AG04449 (cell line): ENCODE measurements at places on chromosomes 3 and 15.

- no peak for DNase-seq
Observed at GRCh38 chr3:5220193-5220592, 32.7 kb downstream of the EDEM1 start.

DNA sequence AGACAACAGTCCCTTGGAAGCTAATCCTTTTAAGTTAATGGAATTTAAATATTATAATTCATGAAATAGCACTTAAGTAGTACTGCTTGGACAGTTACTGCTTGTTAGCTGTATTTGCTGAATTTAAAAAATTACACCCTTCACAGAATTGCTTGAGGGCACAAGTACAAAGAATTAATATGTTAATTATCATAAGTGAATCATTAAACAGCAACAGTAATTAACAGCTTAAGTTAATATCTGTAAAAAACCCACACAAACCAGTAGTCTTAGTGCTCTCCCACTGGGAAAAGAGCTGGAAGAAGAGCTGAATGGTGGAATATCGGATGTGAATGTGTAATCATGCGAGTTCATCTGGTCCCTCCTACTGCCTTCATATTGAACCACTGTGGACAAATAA lies 232.0 kb downstream of the CD47 start:
- no peak for DNase-seq

DNA sequence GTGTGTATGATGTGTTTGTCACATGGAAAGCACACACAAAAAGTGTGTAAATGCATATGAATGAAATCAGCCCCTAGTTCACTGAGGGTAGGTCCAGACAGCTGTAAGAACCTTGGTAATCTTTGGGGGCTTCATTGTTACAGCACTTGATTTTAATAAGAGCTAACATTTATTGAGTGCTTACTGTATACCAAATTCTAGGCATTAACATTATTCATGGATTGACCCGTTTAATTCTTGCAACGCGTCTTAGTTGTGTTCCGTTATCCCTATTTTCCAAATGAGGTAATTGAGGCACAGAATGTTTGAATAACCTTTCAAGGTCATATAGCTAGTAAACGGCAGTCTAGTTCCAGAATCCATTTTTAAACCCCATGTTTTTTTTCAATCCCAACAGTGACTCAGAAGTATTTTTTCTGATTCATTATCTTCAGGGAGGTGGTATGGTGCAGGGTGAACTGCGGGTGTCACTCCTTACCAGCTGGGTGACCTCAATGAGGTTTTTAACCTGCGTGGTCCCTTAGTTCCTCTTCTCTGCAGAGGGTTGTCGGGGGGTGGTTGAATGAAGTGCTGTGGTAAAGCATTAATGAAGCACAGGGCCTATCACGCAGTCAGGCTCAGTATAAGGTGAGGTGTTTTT lies 14.2 kb downstream of the RAB8B start:
- no peak for DNase-seq

DNA sequence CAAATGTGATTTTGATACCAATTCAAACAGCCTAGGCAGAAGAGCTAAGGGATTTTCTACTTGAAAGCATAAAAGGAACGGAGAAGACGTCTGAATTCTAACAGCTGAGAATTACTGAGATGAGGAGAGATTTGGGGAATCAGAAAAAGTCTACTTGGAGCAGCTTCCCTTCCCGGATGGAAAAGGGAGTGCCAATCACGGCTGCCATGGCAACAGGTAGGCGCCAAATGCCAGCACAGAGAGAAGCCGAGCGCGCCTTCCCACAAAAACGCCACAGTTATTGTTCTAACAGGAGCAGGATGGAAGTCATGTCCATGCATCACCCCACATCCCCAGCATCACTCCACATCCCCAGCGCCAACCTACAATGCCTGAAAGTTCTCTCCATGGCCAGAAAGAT lies 63.5 kb upstream of the PRR20G start:
- no peak for DNase-seq

DNA sequence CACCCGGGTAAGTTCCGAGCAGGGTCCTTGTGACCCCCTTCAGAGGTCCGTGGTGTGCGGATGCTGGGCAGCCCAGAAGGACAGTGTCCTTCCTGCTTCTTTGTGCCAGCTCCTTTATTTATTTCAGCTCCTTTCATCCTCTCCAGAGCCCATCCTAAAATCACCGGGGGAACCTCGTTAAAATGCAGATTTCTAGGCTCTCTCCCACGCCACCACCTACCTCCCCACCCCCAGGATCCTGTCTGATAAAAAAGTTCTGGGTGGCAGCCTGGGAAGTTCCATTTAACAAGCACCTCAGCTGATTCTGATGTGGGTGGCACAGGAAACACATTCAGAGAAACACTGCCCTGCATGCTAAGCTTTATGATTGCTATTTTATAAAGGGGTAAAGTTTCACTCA lies 12.5 kb upstream of the IGF1R start:
- DNase-seq, result no peak

- DNase-seq, result peak; percentile 71
Observed at GRCh38 chr3:10437995-10438901, 67.1 kb downstream of the ATP2B2 start.

DNA sequence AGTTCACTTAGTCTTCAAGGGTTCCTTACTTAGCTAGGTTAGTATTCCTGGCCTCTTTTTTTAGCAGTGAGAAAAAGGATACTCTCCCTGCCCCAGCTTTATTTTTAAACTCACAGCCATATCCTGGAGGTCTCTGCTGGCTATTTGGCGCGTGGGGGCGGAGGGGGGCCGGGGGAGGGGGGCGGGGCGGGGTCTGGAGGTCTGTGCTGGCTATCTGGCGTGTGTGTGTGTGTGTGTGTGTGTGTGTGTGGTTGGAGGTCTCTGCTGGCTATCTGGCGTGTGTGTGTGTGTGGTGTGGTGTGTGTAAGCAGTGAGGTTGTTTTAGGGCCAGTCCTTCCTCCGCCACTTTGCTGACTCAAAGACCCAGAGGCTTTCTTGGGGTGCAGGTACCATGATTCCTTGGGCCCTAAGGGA lies 579 bp upstream of the PLAAT1 start:
- DNase-seq, result no peak

GRCh38 chr3:114974387-114974786 lies 172.7 kb downstream of the ZBTB20 start:
- no peak for DNase-seq

DNA sequence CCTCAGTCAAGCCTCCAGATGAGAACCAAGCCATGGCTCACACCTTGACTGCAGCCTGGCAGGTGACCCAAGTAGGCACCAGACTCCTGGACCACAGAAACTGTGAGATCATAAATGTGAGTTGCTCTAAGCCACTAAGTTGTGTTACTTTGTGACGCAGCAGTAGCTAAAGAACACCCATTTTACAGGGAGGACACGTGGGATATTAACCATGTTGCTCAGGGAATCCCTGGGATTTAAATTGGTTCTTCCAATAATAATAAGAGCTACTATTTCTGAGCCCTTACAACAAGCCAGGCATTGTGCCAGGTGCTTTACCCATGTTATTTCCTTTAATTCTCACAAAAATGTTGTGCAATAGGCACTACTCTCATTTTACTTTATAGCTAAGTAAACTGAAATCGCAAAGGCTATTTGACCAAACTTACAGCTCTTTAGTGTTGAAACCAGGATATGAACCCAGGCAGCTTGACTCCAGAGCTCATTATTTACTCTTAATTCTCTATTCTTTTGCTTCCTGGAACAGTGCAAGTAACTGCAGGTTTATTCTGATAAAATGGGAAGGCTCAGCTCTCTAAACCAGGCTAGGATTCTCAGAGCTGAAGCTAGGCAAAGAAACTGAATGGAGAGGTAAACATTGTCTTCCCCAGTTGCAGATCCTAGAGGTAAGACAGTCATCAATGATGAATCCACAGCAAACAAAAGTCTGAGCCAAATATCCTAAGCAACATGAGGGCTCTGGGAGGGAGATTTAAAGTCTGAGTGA lies 294.4 kb downstream of the KBTBD8 start:
- no peak for DNase-seq

GRCh38 chr15:63069616-63070090 lies 27.1 kb downstream of the TPM1 start:
- no peak for DNase-seq

DNA sequence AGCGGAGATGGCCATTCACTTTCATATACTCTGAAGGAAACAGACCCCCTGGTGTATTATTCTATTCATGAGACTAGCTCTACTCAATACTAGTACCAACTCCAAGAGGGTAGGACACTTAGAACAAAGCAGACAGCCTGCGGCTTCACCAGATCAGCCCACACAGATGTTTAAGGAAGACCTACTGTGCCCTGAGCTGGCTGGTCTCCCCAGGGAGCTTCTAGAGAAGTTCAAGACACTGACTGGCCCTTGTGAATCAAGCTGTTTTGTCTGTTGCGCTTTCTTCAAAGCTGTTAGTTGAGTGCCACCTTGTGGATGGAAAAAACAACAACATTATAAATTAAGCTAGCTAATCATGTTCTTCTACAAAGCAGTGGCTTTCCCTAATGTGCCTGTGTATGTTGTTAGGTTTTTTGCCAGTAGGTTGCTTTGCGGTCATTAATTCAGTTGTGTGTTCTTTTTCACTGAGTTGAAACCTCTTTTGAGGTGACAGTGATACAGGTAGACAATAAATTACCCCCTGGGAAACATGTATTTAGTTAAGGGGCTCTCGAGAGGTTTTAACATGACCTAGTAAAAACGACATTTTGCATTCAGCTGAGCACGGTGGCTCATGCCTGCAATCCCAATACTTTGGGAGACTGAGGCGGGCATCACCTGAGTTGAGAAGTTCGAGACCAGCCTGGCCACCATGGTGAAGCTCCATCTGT lies 64.2 kb upstream of the MYZAP start:
- peak; percentile 65 for DNase-seq

DNA sequence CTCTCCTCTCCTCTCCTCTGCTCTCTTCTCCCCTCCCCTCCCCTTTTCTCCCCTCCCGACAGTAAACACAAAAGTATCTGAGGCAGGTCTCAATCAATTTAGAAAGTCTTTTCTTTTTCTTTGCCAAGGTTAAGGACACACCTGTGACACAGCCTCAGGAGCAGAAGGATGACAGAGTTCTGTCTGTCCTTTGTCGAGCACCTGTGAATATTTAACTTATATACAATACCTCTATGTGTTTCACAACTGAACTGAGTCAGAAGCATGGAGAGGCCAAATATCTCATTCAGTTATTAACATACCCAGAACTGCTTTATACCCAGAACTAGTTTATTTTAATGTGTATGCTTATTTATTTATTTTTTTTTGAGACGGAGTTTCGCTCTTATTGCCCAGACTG lies 81.1 kb upstream of the ROBO1 start:
- no peak for DNase-seq

GRCh38 chr3:53941950-53942349 lies 50.3 kb upstream of the SELENOK start:
- DNase-seq, result no peak

GRCh38 chr15:52317688-52318087 lies 22.1 kb upstream of the MYO5C start:
- DNase-seq, result no peak

- no peak for DNase-seq
Observed at GRCh38 chr3:168884353-168884903, 779.1 kb downstream of the MECOM start.

GRCh38 chr3:151871639-151872468 lies 1.6 kb upstream of the SUCNR1 start:
- no peak for DNase-seq

GRCh38 chr15:92163641-92164040 lies 230.0 kb upstream of the ST8SIA2 start:
- no peak for DNase-seq

- DNase-seq, result no peak
Observed at GRCh38 chr15:45948181-45948621, 313.4 kb downstream of the SQOR start.

- DNase-seq, result no peak
Observed at GRCh38 chr15:35305031-35305550, 220.0 kb upstream of the NANOGP8 start.

DNA sequence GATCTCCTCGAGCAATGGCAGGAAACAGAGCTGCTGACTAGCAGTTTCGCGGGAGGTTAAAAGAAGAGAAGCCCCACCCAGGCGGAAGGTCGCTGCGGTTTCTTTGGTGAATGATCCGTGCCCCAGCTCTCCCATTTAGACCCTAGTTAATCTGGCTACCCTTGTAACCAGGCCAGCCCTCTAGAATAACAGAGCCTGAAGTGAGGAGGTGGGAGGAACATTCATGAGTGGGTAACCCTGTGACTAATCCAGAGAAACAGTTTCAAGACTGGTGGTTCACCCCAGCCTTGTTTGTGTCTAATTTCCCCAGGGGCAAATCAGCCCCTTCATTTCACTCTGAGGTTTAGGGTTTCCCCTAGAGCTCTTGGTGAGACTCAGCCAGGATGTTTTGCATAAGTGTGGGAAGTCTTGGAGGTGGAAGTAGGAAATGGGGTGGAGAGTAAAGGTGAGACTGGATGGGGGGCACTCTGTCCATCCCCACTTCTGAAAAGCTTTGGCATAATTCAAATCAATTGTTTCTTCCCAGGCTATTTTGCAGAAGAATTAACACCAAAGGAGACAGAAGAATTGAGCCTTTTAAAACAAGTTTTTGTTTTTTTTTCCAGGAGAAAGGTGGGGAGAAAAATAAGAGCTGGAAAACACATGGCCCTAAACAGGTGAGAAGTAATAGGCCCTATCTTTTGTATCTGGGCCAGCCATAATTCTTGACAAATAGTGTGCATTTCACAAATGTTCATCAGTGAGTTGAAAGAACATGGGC lies 303.1 kb downstream of the RPLP1 start:
- DNase-seq, result no peak

- no peak for DNase-seq
Observed at GRCh38 chr3:82636177-82636576, 874.7 kb upstream of the GBE1 start.

- DNase-seq, result no peak
Observed at GRCh38 chr3:22245811-22246583, 495.0 kb upstream of the ZNF385D start.

GRCh38 chr3:9402410-9403228 lies 5.2 kb downstream of the SETD5 start:
- DNase-seq, result no peak

DNA sequence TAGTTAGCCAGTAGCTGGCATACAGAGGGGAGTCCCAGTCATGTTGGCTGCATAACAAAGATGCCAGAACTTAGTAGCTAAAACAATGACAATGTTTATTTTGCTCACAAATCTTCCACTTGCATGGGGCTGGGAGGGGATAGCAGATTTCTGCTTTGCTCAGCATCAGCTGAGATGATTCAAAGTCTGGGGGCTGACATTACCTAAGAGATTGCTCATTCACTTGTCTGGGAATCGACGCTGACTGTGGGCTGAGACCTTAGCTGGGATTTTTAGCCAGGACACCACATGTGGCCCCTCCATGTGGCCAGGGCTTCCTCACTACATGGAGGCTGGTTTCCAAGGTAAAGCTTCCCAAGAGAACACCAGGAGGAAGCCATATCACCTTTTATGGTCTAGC lies 12.7 kb upstream of the CFAP100 start:
- no peak for DNase-seq

GRCh38 chr3:127220497-127220896 lies 27.6 kb downstream of the PRR23E start:
- no peak for DNase-seq

GRCh38 chr3:111200027-111200426 lies 128.4 kb downstream of the NECTIN3 start:
- DNase-seq, result no peak
